ENCODE measurements at places on chromosomes 3 and 15.

DNA sequence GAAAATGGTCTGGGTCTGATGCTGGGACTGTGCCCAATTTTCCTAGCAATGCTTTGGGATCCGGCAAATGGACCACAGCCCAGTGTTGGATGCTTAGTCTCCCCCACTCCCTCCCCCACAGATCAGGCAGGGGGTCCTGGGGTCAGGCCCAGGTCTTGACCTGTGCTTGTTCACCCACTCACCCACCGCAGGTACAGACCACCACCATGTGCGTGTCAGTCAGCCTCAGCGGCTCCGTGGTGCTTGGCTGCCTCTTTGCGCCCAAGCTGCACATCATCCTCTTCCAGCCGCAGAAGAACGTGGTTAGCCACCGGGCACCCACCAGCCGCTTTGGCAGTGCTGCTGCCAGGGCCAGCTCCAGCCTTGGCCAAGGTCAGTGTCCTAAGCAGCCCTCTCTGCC, 10.6 kb downstream of the GRM2 start:
- no peak for DNase-seq

- peak; percentile 93 for DNase-seq
Observed at GRCh38 chr3:40524568-40525285, at the start of gene ZNF621. ZNF621 (plus strand) TSS chr3:40524960; CDS start chr3:40525841, 881 bp downstream.

GRCh38 chr15:72306211-72306785, 13.7 kb downstream of the CELF6 start:
- DNase-seq = peak; percentile 58

DNA sequence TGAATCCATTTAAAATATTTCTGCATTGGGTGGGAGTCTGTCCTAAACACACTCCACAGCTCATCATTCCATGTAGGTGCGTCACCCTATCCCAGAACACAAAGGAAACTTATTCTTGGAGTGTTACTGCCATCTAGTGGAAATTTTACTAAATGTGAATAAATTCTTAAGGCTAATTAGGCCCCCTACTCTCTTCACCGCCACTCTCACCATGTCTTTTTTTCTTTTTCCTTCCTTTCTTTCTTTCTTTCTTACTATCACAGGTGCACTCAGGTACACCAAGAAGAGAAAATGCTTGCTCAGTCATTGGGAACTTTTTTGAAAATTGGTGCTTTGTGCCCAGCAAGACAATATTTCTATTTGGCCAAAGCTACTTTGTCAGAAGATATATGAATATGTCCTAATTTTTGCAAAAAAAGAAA, 26.4 kb upstream of the ATP8B4 start:
- peak; percentile 50 for DNase-seq

DNA sequence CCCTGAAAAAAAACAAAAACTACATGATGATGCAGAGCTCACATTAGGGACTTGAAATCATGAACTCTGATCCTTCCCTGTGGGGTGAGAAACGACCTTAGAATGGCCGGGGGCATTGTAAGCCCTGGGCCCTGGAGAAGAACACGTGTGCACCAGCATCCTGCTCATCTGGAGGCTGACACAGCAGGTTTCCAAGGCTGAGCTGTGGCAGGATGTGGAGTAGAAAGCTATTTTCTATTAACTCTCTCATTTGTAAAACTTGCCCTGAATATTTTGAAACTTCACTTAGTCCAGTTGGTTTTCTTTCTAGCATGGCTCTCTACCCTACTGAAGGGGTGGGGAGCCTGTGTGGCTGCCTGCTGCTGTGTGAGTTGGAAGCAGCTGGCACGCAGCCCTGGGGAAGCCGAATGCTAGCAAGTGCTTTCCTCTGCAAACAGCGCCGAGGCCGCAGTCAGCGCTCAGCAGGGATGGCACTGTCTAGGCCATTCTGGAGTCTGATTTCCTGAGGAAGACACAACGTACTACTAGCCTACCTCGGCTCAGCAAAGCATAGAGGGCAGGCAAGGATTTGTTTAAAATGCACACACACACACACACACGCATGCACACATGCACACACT, 58.0 kb downstream of the GABRG3 start:
- DNase-seq = no peak
